GOT3 (cell line): ENCODE measurements at places on chromosomes 11 and 22.

DNA sequence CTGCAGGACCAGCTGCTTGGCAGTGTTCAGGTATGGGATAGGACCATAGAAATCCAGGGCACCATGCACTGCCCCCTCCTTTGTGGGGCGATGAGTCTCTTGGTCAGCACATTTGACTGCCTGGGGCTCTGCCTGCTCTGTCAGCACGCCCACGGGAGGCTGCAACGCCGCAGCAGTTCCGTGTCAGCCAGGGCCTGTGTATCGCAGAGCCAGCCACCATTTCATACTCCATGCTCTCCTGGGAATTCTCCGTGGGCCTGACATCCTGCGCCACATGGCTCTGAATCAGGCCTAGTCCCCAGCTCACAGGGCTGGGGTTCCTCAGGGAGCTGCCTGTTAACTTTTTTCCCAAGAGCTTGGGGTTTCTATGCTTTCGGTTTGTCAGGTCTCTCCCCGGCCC is 16.9 kb upstream of the RELT start:
- DNase-seq, result peak; percentile 10

GRCh38 chr11:127071606-127072005 is 71.0 kb upstream of the KIRREL3 start:
- DNase-seq, result no peak

- no peak for DNase-seq
Observed at GRCh38 chr11:12234221-12234620, 123.8 kb downstream of the MICAL2 start.

DNA sequence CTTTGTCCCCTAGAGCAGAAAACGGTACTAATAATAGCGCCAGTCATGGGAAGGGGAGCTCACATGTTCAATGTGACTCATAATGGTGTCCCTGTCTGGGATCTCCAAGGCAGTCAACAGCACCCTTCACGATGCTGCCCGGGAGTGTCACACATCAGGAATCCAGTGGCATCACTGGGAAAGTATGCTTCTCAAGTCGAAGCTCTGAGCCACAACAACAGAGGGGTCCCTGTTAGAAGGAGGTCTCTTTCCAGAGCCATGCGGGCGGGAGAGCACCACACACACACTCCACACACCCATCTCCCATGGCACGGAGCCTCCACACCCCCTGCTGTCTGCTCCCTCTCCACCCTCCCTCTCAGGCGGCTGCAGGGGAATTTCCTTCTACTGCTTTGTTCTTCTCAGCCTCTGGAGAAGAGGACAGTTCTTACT is 119.7 kb downstream of the ETS1 start:
- DNase-seq, result no peak

DNA sequence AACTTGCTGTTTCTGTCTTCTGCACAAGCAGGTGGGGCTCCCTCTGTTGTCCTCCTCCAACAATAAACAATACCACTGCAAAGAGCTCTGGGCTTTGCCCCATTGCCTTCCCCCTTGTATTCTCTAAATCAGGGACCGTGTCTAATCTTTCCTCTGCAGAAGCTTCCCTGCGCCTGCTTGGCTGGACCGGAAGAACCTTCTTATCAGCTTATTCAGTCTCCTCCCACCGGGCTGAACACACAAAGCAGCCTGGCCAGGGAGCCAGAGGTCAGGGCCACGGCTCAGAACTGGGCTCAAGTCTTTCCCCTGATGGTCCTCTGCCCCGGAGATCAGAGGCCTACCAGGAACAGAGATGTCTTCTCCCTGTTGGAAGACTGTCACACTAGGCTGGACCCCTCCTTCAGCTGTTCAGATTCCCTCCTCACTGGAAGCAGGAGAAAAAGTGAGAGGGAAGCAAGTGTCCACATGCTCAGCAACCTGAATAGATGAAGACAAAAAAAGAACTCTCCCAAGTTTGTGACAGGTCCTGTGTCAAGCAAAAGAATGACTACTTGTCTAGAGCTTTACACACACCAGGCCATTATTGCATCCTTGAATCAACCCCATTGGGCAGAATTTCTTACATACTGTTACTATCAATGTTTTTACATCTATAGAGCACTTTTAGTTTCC is 63.7 kb downstream of the RAB30 start:
- DNase-seq, result no peak

- DNase-seq, result no peak
Observed at GRCh38 chr11:134030853-134031252, 38.0 kb upstream of the JAM3 start.

GRCh38 chr22:35961480-35962295 is 66.9 kb downstream of the RBFOX2 start:
- no peak for DNase-seq

DNA sequence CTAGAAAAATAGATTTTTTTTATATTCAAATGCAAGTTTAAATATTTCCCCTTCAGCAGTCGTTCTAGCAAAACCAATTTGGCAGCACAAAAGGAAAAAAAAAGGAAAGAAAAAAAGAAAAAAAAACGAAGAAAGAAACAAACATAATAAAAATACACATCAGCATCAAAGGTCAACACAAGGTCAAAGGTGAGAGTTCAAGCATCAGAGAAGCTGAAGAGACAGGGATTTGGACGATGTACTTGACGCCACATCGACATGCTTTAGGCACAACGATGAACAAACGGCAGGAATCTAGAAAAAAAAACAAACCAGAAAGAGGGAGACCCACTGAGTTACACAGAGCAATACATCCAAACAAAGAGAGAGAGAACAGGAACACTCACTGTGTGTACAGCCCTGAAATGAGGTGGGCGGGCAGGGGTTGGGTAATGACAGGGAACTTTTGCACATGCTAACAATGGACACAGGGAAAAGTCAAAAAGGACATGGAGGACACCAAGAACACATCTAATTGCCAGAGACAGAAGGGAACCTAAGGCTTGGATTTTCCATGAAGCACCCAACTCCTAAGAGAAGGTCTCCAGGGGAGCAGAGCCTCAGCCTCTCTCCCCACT is 19.8 kb upstream of the RAPSN start:
- no peak for DNase-seq

DNA sequence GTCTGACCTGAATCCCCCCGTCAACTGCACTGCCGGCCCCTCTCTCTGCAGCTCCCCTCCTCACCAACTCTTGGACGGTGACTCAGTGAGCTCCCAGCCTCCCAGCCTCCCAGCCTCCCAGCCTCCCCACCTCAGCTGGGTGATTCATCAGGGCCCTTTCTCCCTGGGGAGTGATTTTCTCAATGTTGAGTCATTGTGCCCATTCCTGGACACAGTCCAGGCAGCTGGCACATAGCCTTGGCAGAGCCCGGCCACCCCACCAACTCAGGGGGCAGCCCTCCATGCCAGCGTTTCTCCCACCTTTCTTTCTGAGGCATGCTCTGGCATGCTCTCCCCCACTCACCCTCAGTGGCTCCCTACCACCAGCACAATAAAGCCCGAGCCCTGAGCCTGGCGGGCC is 30.7 kb downstream of the PDE2A start:
- no peak for DNase-seq

GRCh38 chr11:59669611-59670009 is 773 bp upstream of the PATL1 start:
- no peak for DNase-seq

GRCh38 chr11:123546515-123546914 is 107.9 kb downstream of the SCN3B start:
- DNase-seq, result no peak

DNA sequence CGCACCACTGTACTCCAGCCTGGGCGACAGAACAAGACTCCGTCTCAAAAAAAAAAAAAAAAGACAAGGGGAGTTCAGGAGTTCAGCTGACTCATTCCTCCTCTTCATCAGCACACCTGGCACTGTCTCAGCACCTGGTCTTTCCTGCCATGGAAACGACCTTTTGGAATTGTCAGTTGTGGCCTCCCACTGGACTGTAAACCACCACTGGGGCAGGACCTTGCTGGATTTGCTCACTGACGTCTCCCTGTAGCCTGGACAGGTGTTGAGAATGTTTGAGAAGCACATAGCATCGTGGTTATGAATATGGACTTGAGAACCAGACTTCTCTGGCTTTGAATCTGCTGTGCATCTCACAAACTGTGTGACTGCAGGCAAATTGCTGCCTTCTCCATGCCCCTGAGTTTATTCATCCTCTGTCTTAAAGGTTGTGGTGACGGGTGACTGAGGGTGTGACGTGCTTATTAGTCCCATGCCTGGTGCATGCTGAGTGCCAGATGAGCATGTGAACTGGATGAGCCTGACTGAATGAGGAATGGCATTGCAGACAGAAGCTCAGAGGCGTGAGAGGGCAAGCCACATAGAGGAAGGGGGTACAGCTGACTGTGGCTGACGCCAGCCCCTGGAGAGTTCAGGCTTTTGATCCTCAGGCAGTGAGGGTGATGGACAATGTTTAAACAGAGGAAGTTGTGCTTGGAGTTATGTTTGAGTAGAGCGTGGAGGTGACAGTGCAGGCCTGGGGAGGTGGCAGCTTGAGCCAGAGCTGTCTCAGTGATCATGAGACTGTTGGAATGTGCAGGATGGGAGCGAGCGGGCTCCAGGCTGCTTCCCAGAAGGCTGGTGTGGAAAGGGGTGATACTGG is 12.7 kb downstream of the TOM1 start:
- no peak for DNase-seq
